ENCODE measurements at places on chromosomes 4 and X. TPM values are rescaled to one million over a fixed set of nuclear protein-coding genes. Genes with fewer than 3 reads are reported as not detected.

ENPP6 gene
- not detected for total RNA-seq

MAGED1 gene
- 64.3 TPM for total RNA-seq

SGMS2 gene
- 66.9 TPM for total RNA-seq

NOX1 gene
- not detected for total RNA-seq

CPZ gene
- not detected for total RNA-seq

AMOT gene
- total RNA-seq = 2.0 TPM

ASB12 gene
- total RNA-seq = not detected

PDLIM3 gene
- 113 TPM for total RNA-seq

ACE2 gene
- under 0.01 TPM for total RNA-seq

FANCB gene
- total RNA-seq = 6.8 TPM

CSN2 gene
- total RNA-seq = not detected

GJB1 gene
- not detected for total RNA-seq

SOD3 gene
- total RNA-seq = not detected

USP17L18 gene
- total RNA-seq = not detected

MGAT4D gene
- not detected for total RNA-seq

FRG1 gene
- total RNA-seq = 47.9 TPM

PPEF1 gene
- not detected for total RNA-seq

GPM6B gene
- total RNA-seq = 0.17 TPM

DCK gene
- total RNA-seq = 27.8 TPM

TBX22 gene
- not detected for total RNA-seq

FAM241A gene
- total RNA-seq = 19.2 TPM

COL4A5 gene
- total RNA-seq = 48.0 TPM

All from dermis blood vessel endothelial cell (primary cell).